Activated naive CD4-positive, alpha-beta T cell (primary cell): ENCODE measurements at places on chromosomes 7 and 10.

GRCh38 chr7:29194594-29195427 lies at the start of gene CHN2:
Gene CHN2, plus strand, starts transcription at chr7:29194775.
- DNase-seq, result no peak

DNA sequence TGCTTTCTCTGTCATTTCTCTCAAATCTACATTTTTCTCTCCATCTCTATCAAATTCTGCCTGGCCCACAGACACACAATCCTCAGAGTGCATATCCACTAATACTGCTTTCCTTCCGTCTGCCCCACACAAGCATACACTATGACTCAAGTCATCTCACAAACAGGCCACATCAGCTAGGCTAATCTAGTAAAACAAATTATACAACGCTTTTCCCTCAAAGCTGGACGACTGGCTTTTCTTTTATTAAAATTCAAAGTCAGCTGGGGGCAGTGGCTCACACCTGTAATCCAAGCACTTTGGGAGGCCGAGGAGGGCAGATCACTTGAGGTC lies 161.1 kb downstream of the FAM107B start:
- no peak for DNase-seq

- no peak for DNase-seq
Measured at GRCh38 chr7:156865493-156865892, 27.5 kb downstream of the LMBR1 start.

GRCh38 chr10:131001438-131001837 lies 310.1 kb downstream of the TCERG1L start:
- DNase-seq, result no peak

DNA sequence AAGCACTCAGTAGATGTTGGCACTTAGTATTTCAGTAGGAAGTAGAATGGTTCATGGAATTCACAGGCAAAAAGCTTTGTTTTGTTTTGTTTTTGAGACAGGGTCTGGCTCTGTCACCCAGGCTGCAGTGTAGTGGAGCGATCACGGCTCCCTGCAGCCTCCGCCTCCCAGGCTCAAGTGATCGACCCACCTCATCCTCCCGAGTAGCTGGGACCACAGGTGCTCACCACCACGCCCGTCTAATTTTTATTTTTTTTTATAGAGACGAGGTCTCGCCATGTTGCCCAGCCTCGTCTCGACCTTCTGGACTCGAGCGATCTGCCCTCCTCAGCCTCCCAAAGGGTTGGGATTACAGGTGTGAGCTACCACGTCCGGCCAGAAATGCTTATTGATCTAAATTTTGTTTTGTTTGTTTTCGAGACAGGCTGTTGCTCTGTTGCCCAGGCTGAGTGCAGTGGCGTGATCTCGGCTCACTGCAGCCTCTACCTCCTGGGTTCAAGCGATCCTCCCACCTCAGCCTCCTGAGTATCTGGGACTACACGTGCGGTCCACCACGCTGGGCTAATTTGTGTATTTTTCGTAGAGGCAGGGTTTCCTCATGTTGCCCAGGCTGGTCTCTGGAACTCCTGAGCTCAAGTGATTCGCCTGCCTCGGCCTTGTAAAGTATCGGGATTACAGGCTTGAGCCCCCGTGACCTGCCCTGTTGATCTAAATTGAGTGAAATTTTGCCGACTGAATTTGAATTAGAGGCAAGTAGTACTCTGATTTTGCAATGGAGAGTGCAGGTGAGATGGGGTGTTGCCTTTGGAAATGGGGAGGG lies 1.7 kb downstream of the GLRX3 start:
- no peak for DNase-seq

GRCh38 chr7:157708919-157709295 lies 372.1 kb downstream of the DNAJB6 start:
- no peak for DNase-seq

DNA sequence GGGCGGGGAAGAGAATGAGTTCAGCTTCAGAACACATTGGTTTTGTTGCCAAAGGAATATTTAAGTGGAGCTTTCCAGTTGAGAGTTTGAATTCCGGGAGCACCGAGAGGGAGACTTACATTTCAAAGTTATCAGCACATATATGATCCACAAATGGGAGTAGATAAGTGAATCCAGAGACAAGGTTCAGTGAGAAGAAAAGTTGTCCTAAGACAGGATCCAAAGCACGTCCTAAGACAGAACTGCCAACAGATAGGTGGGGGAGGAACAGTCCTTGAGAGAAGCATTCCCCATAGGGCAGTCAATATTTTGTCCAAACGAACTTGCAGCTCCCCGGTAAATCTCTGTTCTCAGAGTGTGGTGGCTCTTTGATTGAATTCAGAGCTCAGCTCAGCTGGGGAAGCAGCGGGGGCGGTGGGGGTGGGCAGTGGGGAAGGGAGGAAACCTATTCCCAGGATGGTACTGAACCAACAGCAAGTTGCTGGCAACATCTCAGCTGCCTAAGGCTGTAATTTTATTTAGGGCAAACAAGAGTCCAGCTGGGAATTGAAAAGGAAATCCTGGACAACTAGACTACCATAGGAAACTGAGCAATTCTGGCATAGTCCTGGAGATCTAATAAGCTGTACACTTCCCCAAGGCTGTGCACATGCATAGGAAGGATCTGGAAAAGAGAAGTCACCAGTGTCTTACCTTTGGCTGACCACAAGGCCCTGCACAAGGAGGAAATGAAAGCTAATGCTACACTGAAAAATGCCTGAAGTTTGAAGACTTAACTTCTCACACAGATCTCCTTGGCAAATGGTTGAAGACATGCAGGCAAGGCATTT lies 94.2 kb upstream of the CXCL12 start:
- no peak for DNase-seq

DNA sequence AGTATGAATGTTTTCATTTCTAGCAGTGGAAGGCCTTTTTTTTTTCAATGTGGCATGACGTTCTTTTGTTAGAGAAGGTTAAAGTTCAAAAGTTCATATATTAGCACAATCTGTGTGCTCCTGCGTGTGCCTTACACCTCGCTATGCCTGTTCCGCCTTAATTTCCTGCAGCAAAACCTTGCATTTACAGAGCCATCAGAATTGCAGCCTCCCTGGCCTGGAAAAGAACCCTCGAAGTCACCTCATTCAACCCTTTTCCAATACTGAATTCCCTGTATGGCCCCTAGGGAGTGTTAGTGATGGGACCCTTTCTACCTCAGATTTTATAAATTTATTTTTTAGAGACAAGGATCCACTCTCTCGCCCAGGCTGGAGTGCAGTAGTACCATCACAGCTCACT lies 103.5 kb upstream of the ZNF438 start:
- no peak for DNase-seq

DNA sequence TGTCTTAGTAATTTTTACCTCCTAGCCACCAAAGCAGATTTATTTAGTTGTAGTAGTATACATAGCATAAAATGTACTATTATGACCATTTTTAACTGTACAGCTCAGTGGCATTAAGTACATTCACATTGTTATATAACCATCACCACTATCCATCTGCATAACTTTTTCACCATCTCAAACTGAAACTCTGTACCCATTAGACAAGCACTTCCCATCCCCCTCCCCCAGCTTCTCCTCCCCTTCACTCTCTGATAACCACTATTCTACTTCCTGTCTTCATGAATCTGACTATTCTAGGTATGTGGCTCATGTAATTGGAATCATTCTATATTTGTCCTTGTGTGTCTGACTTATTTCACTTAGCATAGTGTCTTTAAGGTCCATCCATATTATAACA lies 71.9 kb downstream of the MRPL32 start:
- DNase-seq, result no peak

GRCh38 chr10:75650648-75651047 lies 219.2 kb downstream of the LRMDA start:
- DNase-seq, result no peak

- DNase-seq, result no peak
Measured at GRCh38 chr10:125081931-125082330, 78.4 kb downstream of the CTBP2 start.

- DNase-seq, result no peak
Measured at GRCh38 chr10:76902949-76903348, 734.7 kb downstream of the KCNMA1 start.

GRCh38 chr10:133258066-133258817 lies 18.4 kb downstream of the ADAM8 start:
- no peak for DNase-seq

DNA sequence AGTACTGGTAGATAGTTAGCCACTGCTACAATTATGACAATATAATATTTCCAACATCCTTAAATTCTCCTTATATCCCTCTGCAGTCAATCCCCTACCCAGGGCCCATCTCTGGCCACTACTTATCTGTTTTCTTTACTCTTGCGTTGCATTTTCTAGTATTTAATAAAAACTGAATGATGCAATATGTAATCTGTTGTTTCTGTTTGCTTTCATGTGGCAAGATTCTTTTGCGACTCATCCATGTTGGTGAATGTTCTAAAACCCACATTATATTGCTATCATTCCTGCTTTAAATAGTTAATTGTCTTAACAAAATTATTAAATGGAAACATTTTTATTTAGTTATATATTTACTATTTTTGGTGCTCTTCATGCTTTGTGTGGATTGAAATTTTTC lies 338.5 kb downstream of the MDFIC start:
- no peak for DNase-seq

DNA sequence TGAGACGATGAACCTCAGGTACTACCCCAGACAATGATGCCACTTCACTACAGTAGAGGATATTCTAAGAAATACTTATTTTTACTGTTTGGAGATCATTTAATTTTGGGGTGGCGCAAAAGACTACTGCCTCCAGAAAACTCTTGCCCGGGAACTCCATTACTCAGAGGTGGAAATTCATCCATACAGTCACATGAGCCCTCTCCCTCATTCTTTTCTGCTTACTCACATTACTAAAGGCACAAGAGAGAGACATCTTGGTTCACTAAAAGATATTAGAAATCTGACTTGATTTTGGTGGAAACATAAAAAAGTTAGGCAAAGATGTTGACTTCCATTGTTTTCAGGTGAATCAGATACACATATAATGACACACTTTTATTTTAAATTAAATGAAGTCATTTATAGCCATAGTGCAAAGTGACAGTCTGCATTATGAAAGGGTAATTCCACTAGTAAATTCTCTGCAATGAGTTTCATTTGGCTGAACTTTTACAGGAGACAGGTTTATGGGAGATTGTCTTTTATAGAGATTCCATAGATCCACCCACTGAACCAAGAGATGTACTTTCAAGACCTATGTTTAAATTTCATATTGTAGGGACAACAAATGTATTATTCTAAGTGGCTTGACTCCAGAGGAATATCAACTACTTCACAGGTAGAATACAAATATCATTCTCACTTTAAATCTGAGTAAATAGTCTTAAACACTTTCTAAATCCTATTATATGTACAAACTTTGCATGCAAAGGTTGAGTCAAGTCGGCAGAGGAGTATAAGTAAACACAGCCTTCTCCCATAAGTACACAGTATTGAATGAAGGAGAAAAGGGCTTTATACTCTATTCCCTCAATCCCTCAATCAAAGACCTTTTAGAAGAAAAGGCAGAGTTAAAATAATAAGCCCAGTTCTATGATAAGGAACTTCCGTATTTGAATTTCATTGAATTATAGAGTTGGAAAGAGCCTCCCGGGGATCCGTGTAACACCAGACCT lies 18.8 kb downstream of the NEBL start:
- no peak for DNase-seq

- DNase-seq, result no peak
Measured at GRCh38 chr10:89615112-89615511, 29.9 kb downstream of the PANK1 start.

GRCh38 chr7:44914992-44915607 lies 29.8 kb upstream of the PURB start:
- DNase-seq, result no peak

DNA sequence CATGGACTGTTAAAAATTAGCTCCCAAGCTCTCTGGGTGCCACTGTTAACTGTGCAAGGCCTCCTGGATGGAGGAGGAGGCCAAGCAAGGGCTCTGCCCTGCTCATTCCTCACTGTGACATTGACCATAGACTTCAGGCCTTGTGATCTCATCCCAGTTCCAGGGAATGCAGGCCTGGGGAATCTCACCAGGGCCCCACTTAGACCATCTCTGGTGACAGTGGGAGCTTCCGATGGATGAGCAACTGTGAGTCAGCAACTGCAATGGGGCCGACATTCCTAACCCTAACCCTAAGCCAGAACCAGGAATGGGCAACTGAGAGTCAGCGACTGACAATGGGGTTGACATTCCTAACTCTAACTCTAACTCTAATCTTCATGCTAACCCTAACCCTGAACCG lies 50.4 kb upstream of the MSMB start:
- DNase-seq, result no peak

DNA sequence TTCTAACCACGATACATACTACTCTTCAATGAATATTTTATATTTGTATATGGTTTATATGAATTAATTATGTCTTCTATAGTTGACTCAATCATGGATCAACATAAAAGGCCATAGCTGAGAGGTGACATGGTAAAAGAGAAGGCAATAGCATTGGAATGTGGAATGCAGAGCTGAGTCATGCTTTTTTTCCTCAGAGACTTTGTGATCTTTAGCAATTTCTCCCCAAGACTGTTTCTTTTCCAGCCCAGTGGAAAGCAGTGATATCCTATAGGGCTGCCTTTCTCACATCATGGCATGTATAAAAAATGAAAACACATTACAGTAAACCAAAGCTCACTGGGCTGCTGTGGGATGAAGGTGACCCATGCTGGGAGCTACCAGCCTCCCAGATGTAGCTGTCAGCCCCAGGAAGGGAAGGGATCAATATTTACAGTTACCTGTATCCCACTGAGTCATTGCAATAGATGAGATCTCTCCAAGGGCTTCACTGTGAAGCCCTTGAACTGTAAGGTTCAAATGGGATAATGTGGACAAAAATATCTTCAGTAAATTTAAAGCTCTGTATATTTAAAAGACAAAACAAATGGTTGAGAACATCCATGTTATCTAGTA lies 30.2 kb downstream of the SLC39A12 start:
- no peak for DNase-seq

GRCh38 chr7:143979998-143980397 lies 20.1 kb upstream of the OR6B1 start:
- no peak for DNase-seq

- no peak for DNase-seq
Measured at GRCh38 chr10:47288236-47288635, 11.8 kb upstream of the GDF10 start.

DNA sequence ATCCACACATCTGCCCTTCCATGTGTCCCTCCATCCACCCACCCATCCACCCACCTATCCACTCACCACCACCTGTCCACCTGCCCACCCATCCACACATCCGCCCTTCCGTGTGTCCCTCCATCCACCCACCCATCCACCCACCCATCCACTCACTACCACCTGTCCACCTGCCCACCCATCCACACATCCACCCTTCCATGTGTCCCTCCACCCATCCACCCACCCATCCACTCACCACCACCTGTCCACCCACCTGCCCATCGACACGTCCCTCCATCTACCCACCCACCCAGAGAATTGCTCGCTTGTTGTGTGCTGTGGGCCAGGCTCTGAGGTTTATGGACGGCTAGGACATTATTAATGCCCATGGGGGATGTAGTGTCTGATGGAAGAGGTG lies 500.2 kb downstream of the DNAJB6 start:
- DNase-seq, result no peak

GRCh38 chr7:108486291-108486966 lies 30.2 kb upstream of the NRCAM start:
- DNase-seq, result no peak

GRCh38 chr10:4804465-4804864 lies 21.5 kb upstream of the AKR1E2 start:
- no peak for DNase-seq

- no peak for DNase-seq
Measured at GRCh38 chr10:110841767-110842267, 29.9 kb upstream of the PDCD4 start.

GRCh38 chr7:144454256-144455039 lies 51.0 kb upstream of the NOBOX start:
- no peak for DNase-seq

GRCh38 chr10:112658900-112659638 lies 212.1 kb downstream of the VTI1A start:
- DNase-seq, result no peak

GRCh38 chr7:115005953-115006352 lies 84.1 kb downstream of the MDFIC start:
- DNase-seq, result no peak
